Naive thymus-derived CD8-positive, alpha-beta T cell (primary cell): ENCODE measurements at places on chromosomes 16 and 17. TPM values are rescaled to one million over a fixed set of nuclear protein-coding genes. Genes with fewer than 3 reads are reported as not detected.

Gene HS3ST3A1
- polyA plus RNA-seq: 0.76 TPM

Gene PDPK1
- polyA plus RNA-seq: 44.7 TPM

Gene APRT
- polyA plus RNA-seq: 431 TPM

- no peak for DNase-seq
Measured at GRCh38 chr16:30882429-30883310, 11.2 kb downstream of the BCL7C start.

Gene KLHL10
- polyA plus RNA-seq: 0.09 TPM

- no peak for DNase-seq
Measured at GRCh38 chr17:39196808-39197291, 619 bp downstream of the CACNB1 start.

DNA sequence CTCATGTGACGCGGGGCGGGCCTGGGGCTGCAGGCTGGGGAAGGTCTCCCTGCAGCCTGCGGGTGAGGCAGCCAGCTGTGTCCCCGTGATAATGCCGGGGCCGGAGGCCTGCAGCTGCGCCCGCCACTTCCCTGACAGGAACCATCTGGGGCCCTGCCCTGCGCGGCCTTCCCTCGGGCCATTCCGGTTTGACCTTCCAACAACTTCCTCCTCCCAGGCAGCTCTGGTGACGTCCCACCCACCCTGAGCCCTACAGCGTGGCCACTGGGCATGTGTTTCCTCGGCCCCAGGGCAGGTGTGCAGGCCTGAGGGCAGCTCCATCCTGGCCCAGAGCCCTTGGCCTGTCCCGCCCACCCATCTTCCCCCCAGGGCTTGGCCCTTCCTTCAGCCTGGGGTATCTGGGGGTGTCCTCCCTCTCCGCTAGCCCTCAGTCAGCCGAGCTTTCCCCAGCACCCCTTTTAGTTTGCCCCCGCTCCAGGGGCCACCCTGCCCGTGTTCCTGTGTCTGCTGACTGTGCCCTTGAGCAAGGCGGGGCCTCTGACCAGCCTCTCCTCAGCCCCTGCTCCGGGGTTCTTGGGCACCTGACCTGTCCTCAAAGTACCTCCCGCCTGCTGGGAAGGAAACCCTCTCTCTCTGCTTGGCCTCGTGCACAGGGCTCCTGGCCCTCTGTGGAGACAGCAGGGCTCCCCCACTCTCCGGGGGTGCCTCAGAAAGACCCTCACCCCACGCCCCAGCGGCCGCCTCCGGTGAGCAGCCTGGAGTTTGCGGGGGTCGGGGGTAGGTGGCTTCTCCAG is at the start of gene CBFA2T3:
TSS of gene CBFA2T3 (minus strand) at position 190 of the 794 bp plus-strand sequence. CDS start 400 bp downstream, outside the sequence.
- DNase-seq: no peak

DNA sequence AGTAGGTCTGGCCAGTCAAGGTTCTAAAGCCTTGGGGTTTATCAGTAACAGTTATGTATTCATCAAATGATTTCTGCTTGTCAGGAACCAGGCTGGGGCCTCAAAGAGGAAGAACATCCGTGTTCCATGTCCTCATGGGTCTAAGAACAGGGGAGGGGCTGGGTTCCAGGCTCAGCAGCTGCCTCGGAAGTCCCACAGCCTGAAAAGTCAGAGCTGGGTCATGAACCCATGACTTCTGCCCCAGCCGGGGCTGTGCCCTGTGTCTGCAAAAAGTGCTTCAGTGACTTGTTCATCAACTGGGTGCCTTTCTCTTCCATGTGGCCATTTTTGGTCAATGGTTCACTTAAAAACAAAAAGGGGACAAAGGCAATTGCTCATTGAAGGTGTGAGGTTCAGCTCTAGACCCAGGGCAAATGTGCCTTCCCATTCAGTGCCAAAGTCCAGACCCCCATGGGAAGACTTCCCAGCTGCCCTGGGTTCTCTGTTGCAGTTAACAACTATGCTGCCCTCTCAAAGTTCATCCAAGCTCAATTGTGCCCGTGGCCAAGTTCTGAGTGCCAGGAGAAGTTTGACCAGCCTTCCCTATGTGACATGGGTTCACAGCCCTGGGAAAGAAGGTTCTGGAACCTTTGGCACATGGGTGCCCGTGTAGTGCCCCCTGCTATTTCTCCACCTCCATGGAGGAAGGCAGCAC is 18.5 kb downstream of the TBKBP1 start:
- DNase-seq: no peak

- DNase-seq: no peak
Measured at GRCh38 chr17:76341301-76341700, 12.4 kb downstream of the PRPSAP1 start.

DNA sequence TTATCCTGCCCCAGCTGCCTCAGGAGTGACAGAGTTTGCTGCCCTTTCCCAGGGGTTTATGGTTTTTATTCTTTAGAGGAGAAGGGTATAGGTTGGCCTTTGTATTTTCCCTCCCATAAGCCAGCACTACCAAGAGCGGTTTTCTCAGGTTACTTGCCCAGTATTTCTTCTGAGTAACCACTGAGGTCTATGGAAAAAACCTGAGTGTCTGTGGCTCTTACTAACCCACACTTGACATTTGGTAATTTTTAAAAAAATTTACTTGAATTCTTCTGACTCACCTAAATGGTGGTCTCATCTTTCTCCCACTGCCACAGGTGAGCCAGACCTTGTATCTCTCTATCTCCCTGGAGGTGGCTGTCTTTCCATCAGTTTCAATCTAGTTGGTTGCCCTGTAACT is 6.0 kb downstream of the SLC7A6 start:
- no peak for DNase-seq

- no peak for DNase-seq
Measured at GRCh38 chr16:20610211-20610891, 34.2 kb upstream of the ACSM2B start.

DNA sequence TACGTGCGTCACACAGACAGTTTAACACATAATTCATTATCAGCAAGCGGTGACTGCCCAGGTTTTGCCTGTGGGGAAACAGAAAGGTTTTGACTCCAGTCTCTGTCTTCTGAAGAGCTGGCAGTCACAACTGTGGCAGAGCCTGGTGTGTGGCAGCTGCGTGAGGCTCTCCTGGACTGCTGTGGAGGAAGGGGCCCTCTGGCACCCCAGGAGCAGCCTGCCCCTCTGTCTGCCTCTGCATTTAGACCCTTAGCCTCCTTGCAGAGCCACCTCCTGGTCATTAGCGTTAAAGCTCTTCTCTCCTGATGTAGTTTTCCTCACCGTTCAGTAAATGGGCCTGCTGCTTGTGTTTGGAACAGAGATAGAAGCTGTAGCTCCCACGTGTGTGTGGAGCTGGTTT is 10.9 kb downstream of the RAB40C start:
- no peak for DNase-seq

- no peak for DNase-seq
Measured at GRCh38 chr17:35191001-35191695, 3.0 kb downstream of the SLC35G3 start.

Gene ZNF18
- polyA plus RNA-seq: 8.9 TPM

DNA sequence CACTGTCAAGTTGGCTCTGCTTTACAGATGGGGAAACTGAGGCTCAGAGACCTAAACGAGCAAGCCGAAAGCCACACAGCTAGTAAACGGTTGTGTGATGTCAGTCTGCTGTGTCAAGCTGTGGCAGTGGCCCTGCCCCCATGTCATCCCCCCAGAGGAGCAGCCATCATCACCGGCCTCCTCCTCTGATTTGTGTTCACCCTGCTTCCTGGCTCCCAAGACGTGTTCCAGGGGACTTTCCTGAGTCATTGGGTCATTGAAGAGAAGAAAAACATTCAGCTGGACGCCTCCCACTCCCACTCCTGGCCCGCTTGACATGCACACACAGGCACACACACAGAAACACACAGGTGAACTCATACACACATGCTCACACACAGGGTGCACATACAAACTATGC is 54.0 kb upstream of the CIBAR2 start:
- no peak for DNase-seq

GRCh38 chr16:1537138-1537577 is 3.7 kb downstream of the TMEM204 start:
- no peak for DNase-seq

DNA sequence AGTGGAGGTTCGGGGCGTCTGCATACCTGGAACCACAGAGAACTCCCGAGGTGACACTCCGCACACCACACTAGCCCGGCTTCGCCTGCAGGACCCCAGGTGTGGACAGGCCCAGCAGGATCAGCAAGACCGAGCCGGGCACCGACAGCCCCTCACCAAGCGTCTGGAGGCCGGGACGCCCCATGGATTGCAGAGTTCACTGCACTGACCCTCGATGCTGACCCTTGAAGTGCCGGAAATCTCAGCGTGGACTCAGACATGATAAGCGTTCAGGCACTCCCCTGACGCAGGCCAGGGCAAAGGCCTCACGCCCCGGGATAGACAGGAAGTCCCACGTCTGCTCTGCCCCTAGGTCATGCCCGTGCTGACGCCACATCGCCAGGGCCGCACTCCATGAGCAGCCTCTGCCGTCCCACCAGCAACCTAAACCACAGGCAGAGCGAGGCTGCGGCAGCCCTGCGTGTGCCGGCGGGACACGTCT is 26.0 kb downstream of the ACSF3 start:
- no peak for DNase-seq

DNA sequence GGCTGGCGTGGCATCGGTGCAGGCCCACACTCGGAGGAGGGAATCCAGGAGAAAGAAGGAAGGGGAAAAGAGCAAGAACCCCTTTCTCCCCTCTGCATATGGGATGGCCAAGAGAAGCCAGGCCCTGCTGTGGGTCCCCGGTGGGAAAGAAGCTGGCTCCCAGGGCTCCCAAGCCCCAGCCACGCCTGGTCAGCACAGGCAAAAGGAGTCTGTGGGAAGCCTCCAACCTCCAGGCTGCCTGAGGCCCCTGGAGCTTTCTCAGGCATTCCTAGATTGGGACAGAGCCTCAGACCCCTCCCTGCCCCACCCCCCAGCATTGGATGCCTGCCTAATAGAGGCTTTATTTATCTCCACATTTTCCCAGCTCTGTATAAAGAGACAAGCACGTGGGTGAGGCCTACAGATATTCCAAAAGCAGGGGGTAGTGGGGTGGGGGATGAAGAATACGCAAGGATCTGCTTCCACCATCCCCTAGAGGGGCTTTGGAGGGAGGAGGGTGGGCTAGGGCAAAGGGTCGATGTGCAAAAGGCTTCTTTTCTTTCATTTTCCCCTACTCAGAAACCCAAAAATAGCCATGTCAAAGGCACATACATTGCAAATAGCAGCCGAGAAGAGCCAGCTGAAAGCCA is 56.4 kb downstream of the MPRIP start:
- DNase-seq: no peak

DNA sequence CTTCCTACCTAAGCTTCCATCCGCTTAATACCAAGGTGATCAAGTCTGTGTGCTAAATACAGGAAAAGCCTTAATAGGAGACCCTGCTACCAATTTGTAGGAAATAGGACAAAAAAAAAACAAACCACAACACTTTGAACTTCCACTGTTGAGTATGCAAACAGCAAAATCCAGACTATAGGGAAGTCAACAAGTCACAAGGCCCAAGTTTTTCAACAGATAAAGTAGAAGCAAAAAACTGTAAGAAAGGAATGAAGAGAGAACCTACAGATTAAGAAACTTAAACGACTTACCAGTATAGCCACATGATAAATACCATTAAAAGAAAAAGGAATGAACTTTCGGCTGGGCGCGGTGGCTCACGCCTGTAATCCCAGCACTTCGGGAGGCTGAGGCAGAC is 7.4 kb downstream of the USP22 start:
- no peak for DNase-seq

GRCh38 chr16:78473031-78473699 is 373.7 kb downstream of the WWOX start:
- no peak for DNase-seq

Gene HOXB9
- 0.13 TPM for polyA plus RNA-seq
